ENCODE measurements at places on chromosomes 16 and 17.

DNA sequence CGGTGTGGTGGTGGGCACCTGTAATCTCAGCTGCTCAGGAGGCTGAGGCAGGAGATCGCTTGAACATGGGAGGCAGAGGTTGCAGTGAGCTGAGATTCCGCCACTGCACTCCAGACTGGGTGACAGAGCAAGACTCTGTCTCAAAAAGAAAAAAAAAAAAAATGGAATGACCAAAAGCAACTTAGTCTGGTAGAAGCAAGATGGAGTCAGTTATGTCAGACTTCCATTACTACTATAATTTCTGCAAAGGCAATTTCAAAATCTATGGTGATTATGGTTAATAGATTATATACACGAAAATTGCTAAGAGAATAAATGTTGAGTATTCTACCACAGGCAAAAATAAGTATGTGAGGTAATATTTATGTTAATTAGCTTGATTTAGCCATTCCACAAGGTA lies 32.3 kb downstream of the NOL11 start:
- DNase-seq: no peak

- no peak for DNase-seq
Measured at GRCh38 chr17:82670661-82671450, 22.6 kb upstream of the WDR45B start.

GRCh38 chr17:68972119-68972704 lies 17.0 kb upstream of the ABCA8 start:
- DNase-seq: no peak

DNA sequence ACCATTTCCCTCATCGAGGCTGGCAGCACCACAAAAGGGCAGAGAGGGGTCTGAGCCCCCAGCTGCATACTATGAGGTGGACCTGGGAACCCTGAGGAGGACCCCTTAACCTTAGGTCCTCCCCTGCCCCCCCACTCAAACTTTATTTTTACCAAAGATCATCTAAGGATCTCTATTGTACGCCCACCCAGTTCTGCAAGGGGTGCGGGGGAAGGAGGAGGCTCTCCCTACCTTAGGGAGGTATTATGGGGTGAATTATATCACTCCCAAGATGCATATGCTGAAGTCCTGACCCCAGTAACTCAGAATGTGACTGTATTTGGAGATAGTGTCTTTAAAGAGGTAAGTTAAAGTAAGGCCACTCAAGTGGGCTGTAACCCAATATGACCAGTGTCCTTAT lies 26.8 kb upstream of the EMP2 start:
- DNase-seq: no peak

- DNase-seq: no peak
Measured at GRCh38 chr17:31095236-31096105, 694 bp downstream of the NF1 start.

- no peak for DNase-seq
Measured at GRCh38 chr16:87780385-87780989, 14.7 kb upstream of the KLHDC4 start.

DNA sequence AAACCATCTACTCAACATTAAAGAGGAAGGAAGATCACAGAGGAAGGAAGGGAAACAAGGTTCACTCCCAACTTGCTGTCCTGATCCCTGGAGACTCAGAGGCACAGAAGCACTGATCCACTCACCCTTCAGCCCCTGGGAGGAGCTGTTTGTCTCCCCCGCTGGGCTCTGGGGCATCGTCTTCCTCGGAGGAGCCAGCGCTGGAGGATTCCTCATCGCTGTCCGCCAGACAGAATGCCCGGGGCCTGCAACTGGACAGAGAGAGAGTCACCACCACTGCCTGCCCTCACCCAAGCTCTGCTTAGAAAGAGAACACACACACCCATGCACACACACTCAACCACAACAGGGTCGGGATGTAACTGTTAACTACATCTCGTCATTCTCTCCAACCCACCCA lies 24.8 kb upstream of the ERN1 start:
- DNase-seq: no peak

GRCh38 chr17:43353393-43353792 lies 45.4 kb upstream of the ARL4D start:
- no peak for DNase-seq

DNA sequence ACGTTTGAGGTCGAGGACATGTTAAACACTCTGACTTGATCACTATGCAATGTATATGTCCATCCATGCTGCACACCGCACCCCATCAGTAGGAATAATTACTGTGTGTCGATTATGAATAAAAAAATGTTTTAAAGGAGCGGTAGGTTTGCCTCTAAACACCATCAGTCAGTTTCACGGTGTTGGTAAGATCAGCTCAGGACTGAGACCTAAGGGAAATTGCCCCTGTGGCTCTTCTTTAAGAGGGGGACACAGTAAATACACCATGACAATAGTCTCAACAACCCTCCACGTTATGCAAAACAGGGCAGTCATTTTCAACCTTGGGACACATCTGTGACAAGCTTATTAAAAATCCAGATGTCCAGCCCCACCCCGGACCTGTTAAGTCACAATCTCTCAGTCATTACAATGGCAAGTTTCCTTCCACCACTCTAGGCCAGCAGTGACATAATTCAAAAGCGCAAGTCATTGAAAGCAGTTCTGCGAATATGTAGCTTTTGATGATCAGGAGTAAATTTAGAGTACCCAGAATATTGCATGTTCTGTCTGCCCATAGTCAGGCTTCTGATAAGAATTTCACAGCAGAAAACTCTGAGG lies 1.2 kb downstream of the ATMIN start:
- no peak for DNase-seq

GRCh38 chr16:19284207-19284606 lies 1.3 kb upstream of the CLEC19A start:
- DNase-seq: no peak

GRCh38 chr16:65202461-65202860 lies 80.6 kb upstream of the CDH11 start:
- DNase-seq: peak; percentile 34

- no peak for DNase-seq
Measured at GRCh38 chr17:64156670-64157069, 26.7 kb upstream of the ERN1 start.

DNA sequence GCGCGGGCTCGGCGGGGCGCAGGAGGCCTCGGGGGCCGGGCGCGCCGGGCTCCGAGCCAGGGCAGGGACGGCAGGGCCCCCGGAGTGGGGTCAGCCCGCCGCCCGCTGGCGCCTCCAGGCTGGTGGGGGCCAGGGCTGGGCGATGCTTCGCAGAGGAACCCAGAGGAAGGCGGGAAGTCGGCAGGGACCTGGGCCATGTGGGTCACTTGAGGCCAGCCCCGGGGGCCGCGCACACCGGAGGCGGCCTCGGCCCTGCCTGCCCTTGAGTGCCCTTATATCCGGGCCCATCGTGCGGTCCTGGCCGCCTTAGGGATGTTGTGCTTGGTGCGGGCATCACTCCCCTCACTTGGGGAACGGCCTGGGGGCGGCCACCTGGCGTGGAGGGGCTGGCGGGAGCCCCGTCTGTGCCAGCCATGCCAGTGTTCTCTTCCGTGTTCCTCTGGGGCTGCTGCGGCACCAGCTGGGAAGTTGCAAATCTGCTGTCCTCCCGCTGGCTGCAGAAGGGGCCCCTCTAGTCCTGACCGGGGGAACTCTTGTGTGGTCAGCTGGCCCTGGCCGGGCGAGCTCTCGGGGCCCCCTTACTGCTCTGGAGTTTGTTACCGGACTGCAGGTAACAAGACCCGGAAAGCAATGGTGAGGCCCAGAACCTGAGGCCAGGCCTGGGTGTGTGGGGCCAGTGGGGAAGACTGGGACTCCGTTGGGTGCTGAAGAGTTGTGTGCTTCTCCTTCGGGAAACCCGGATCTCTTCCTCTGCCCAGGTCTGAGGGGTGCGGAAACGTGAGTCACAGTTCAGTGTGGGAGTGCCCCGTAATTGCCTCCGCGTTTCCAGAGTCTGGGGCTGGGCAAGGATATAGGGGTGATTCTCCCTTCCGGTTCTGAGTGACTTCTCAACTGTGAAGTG lies 849 bp downstream of the CAPN15 start:
- DNase-seq: no peak

DNA sequence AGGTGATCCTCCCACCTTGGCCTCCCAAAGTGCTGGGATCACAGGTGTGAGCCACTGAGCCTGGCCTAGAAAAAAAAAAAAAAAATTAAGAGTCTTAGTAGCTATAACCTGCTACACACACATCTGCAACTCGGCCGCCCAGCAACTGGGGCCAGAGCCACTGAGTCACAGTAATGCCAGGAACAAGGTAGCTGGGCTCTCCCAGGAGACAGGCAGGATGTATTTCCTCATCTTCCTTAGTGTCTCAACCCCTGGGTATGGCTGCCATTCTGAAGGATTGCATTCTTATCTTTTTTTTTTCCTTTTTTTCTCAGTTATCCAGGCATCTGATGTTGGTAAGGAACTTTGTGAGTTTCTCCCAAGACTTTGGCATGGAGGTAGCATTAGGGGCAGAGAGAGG lies 7.1 kb upstream of the PSMD3 start:
- no peak for DNase-seq

DNA sequence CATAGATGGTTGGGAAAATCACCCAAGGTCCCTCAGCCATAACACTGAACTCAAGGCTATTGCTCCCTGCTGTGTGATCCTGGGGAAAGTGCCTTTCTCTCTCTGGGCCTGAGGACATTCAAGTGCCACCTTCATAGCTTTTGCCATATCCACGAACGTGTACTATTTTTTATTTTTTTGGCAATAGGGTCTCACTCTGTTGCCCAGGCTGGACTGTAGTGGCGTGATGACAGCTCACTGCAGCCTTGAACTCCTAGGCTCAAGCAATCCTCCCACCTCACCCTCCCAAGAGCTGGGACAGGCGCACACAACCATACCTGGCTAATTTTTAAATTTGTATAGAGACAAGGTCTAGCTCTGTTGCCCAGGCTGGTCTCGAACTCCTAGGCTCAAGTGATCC lies 10.6 kb downstream of the PLLP start:
- no peak for DNase-seq

- DNase-seq: no peak
Measured at GRCh38 chr17:71440513-71440912, 680.3 kb upstream of the SOX9 start.

GRCh38 chr17:58516644-58517377 lies 2.4 kb upstream of the MTMR4 start:
- DNase-seq: no peak

Measured in BJ (cell line).